H4 (cell line): ENCODE measurements at places on chromosomes 7 and 10. TPM values are rescaled to one million over a fixed set of nuclear protein-coding genes. Genes with fewer than 3 reads are reported as not detected.

The CADPS2 gene
- total RNA-seq, result 22.4 and 23.3 TPM in 2 replicates

The PWWP2B gene
- total RNA-seq, result 2.2 and 6.2 TPM in 2 replicates

- no peak for DNase-seq
Observed at GRCh38 chr10:31018962-31019361, 12.7 kb downstream of the ZNF438 start.

DNA sequence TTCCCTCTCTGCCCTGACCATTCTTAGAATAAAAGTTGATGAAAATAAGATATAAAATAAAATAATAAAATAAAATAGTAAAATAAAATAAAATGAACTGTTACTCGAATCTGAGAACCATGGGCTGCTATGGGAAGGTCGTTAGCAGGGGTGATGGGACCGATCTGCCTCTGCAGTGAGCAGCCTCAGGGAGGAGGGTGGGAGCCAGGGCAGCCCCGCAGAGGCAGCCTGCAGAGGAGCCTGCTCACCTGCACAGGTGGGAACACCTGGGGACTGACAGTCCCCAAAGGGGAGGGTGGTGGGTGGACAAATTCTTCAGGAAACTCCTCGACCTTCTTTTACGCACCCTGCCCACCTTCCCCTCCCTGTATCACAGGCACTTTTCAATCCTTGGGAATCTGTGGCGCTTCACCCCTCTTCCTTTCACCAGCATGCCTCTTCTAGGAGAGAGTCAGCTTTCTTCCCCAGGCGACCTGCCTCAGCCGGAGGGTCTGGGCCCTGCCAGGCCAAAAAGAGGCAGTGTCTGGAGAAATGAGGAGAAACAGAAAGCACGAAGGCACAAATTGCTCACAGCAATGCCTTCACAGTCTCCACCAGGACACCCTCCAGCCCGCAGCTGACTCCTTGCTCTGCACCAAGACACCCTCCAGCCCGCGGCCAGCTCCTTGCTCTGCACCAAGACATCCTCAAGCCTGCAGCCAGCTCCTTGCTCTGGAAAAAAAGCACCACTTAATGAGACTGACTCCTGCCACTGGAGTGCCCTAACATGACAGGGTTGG lies 368.4 kb upstream of the SHH start:
- DNase-seq, result no peak

The CALHM3 gene
- 0.23 TPM in 1 of 2 replicates, not detected in the other for total RNA-seq

DNA sequence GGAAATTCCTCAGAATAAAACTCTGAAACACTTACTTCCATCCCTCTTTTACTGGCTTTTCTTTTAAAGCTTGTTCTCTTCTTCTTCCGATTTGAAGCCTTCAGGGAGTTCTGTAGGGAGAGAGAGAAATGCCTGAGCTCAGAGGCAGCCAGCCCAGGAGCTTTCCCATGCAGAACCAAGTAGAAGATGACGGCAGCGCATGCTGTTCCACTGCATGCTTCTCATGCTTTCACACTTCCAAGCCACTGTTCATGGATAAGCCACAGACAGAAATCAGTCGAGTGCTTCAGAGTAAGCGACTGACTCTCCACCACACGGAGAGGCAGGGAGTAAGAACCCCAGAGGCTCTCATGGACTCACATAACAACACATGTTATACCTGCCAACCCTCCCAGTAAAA lies 237.3 kb downstream of the DGKI start:
- no peak for DNase-seq

DNA sequence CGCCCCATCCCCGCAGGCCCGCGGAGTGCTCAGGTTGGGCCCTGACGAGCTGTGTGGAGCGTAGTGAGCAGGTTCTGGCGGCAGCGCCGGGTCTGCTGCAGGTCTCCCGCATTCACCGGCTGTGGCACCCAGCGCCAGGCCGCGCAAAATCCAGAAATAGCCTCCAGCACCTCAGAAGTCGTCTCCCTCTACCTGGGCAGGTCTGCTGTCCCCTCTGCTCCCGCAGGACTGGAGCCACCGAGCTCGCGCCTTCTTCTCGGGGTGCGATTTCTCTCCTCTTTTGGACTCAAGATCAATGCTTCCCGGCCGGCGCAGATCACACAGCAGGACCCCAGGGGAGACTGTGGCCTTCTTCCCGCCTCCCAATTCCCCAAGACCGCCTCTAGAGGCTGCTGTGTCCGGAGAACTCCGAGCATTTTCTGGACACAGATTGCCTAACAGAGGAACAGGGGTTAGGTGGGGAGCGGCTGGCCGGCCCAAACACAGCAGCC lies 8.4 kb downstream of the TLX1 start:
- no peak for DNase-seq

- DNase-seq, result no peak
Observed at GRCh38 chr10:71836596-71836974, 14.5 kb downstream of the PSAP start.

- DNase-seq, result no peak
Observed at GRCh38 chr10:437698-438490, 251.6 kb downstream of the DIP2C start.

DNA sequence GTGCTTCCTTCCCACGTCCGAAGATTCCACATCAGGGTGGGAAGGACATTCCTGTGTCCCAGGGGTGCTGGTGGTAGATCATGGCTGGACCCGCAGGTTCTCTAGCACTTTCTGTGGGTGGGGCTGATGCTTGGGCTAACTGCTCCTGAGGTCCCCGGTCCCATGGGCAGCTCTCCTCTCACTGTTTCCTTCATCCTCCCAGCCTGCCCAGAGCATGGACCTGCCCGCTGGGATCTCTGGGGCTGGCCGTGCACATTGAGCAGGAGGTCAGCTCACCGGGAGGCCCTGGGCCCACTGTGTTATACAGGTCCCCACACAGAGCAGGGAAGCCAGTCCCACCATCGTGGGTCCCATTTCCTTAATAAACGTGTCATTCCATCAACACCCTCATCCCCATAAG lies 502.3 kb downstream of the TCERG1L start:
- DNase-seq, result no peak

The PVRIG gene
- total RNA-seq, result not detected in 2 replicates

GRCh38 chr10:78870458-78870857 lies 198.3 kb upstream of the ZMIZ1 start:
- DNase-seq, result no peak

The SPDYE5 gene
- not detected in 2 replicates for total RNA-seq

- DNase-seq, result no peak
Observed at GRCh38 chr10:88457660-88458059, 125.5 kb downstream of the RNLS start.

The PIK3AP1 gene
- 0.43 TPM in 1 of 2 replicates, not detected in the other for total RNA-seq

DNA sequence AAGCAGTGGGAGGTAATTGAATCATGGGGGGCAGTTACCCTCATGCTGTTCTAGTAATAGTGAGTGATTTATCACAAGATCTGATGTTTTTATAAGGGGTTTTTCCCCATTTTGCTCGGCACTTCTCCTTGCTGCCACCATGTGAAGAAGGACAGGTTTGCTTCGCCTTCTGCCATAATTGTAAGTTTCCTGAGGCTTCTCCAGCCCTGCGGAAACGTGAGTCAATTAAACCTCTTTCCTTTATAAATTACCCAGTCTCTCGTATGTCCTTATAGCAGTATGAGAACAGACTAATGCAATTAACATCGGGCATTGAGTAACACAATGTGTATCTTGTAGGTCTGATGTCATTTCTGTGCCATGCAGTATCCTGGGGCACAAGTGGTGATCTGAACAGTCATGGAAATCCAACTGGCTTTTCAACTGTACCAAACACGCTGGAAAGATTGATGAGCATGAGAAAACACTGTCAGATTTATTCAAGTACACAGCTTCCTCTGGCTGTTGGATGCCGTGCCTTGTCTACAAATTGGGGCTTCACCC lies 208.6 kb upstream of the KIAA1217 start:
- DNase-seq, result no peak
